Smooth muscle cell of the umbilical artery (primary cell): ENCODE measurements at places on chromosomes 7 and 10. TPM values are rescaled to one million over a fixed set of nuclear protein-coding genes. Genes with fewer than 3 reads are reported as not detected.

SAP25 gene
- not detected in 2 replicates for total RNA-seq

GATAD1 gene
- total RNA-seq: 29.2 and 30.9 TPM in 2 replicates

CABCOCO1 gene
- 0.18 TPM in 1 of 2 replicates, not detected in the other for total RNA-seq

OPALIN gene
- total RNA-seq: not detected in 2 replicates
